Activated T-cell treated with anti-CD3 and anti-CD28 coated beads for 1 hour (primary cell): ENCODE measurements at places on chromosomes 1 and 21.

DNA sequence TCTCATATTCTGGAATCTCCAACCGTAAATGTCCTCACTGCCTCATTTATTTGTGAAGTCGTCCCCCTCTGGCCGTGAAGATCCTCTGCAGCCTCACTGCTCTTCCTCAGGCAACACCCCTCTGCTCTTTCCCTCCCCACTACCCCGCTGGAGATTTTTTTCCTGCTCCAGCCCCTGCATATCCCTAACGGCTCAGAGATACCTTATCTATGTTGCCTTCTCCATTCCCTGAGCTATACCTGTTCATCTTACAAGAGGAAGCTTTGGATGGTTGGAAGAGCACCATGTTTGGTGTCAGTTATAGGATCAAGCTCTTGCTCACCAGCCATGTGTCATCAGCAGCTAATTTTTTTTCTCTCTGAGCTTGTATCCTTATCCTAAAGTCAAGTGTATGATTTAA is 26.4 kb downstream of the LRRC8B start:
- DNase-seq: no peak

GRCh38 chr1:228364068-228364705 is 42.4 kb downstream of the TRIM11 start:
- DNase-seq: no peak

- DNase-seq: no peak
These were observed 1.5 kb downstream of the XPR1 start for GRCh38 chr1:180633057-180634056.

- DNase-seq: no peak
These were observed 133.5 kb upstream of the SOD1 start for GRCh38 chr21:31526040-31526439.

DNA sequence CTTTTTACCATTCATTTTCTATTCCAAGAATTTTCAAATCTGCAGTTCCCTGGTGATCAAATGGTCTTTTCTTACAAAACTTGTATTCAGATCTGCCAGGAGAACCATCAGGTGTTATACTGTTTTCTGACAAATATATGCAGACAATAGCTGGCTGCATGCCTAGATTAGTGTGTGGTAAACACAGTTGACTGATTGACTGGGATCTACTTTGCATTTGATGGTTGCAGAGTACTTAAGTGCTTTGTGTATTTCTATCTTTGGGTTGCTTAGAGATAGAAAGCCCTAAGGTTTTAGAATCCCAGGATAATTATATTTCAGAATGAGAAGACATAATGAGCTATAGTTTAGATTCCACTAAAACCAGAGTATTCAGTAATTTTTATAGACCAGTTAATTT is 102.0 kb upstream of the CHODL start:
- DNase-seq: no peak

- no peak for DNase-seq
These were observed 1.1 kb downstream of the LGALS8 start for GRCh38 chr1:236524895-236525184.

DNA sequence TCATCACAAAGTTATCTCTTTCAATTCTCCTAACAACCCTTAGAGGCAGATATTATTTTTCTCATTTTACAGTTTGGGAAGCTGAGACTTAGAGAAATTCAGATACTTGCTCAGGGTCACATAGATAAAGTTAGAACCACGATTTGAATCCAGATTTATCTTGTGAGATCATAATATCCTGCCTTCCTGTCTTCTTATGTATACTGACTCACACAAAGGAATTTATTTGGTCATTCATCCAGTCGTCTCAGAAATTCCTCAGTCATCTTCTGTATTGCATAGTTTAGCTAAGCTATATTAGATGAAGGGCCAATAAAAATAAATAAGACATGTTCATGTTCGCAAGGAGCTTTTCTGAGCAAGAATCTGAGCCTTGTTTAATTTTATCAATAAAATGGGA is 35.8 kb upstream of the RUNX1 start:
- DNase-seq: no peak

- DNase-seq: no peak
These were observed 584.1 kb downstream of the AJAP1 start for GRCh38 chr1:5238351-5239130.

GRCh38 chr1:156195853-156196252 is 1.9 kb downstream of the SLC25A44 start:
- no peak for DNase-seq

- no peak for DNase-seq
These were observed 52.1 kb downstream of the COL6A1 start for GRCh38 chr21:46033410-46034400.

DNA sequence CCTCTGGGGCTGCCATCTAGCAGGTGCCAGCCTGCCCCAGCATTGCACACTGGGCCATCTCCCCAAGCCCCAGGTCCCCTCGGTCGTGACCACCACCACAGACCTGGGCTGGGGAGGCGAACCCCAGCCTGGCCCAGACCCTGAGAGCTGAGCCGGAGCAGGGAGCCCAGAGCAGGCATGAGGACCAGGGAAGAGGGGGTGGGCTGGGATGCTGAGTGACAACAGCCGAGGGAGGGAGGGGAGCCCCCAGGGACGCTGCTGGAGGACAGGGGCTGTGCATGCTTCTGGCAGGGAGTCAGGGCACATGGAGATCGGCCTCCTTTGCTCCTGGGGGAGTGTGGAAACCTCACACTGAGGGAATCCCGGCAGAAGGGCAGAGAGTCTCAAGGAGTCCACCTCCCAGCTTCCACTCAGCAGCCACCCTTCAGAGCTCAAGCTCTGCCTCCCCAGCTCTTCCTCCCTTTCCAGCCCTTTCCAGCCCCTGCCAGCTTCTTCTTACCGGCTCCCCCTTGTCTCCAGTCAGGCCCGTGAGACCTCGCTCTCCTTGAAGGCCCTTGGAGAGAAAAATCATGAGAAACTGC is 23.7 kb upstream of the PEF1 start:
- no peak for DNase-seq

GRCh38 chr21:35873441-35873840 is 186.9 kb downstream of the SETD4 start:
- DNase-seq: no peak

GRCh38 chr1:43058545-43059360 is 100.1 kb upstream of the SLC2A1 start:
- DNase-seq: no peak

GRCh38 chr1:18233176-18233864 is 125.7 kb downstream of the IGSF21 start:
- DNase-seq: no peak

- DNase-seq: no peak
These were observed 5.8 kb upstream of the ALDH4A1 start for GRCh38 chr1:18907917-18908845.

- no peak for DNase-seq
These were observed 15.8 kb upstream of the MAGOH start for GRCh38 chr1:53254011-53254640.

DNA sequence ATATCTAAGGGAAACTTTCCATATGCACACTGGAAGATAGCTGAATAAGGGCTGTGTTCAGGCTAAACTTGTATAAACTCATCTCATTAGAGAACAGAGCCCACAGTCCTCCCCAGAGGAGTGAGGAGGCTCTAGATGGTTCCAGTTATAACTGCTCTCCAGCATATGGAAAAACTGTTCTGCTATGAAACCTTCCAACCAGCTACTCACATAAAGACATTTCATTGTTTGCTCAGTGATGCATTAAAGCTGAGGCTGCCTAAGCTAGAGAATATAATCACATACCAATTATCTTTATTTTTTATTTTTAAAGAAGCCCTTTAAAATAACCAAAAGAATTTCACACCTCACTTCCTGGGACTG is 13.3 kb downstream of the AHCYL1 start:
- no peak for DNase-seq

GRCh38 chr1:216929870-216930582 is 206.8 kb upstream of the ESRRG start:
- DNase-seq: no peak

DNA sequence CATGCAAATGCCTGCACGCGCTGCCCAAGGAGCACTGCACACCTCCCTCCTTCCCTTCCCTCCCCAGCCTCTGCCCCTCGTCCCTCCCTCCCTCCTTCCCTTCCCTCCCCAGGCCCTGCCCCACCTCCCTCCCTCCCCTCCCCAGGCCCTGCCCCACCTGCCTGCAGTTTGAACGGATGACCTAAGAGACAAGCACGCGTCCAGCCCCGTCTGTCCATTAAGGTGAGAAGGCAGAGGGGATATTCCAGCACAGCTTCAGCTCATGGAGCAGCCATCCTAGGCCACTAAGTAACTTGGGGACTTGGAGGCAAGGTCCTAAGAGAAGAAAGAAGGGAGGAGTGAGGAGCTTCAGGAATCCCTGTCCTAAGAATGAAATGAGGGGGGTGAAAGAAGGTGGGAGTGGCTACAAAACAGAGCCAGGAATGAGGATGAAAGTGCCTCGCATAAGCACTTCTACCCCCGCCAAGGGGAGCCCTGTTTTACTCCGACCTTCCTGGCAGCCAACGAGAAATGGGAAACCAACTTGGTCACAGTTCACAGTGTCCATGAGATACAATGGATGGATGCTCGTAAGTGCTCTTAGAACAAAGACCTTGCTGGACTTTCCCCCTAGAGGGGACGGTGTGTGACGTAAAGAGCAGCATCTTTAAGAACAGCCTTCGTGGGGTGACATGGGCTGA is 21.3 kb upstream of the EFHD2 start:
- DNase-seq: no peak

DNA sequence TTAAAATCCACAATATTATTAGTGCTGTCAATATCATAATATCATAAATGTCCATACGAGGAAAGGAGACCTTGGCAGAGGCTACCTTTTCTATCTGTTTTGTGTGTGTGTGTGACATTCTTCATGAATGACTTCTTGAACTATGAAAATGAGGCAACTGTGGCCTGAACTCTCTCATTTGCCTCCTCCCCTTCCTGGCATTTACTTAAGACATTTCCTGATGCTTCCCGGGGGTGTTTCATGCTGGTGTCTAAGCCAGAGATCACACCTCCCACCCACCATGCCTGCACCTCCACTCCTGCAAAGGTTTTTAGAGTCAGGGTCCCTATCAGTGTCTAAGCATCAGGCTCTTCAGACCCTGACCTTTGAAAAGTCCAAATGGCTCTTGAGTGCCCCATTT is 420.9 kb downstream of the KIF26B start:
- DNase-seq: no peak

- no peak for DNase-seq
These were observed 7.9 kb upstream of the ZRANB2 start for GRCh38 chr1:71088645-71089287.

- no peak for DNase-seq
These were observed 13.3 kb upstream of the EIF4G3 start for GRCh38 chr1:21189906-21190500.

DNA sequence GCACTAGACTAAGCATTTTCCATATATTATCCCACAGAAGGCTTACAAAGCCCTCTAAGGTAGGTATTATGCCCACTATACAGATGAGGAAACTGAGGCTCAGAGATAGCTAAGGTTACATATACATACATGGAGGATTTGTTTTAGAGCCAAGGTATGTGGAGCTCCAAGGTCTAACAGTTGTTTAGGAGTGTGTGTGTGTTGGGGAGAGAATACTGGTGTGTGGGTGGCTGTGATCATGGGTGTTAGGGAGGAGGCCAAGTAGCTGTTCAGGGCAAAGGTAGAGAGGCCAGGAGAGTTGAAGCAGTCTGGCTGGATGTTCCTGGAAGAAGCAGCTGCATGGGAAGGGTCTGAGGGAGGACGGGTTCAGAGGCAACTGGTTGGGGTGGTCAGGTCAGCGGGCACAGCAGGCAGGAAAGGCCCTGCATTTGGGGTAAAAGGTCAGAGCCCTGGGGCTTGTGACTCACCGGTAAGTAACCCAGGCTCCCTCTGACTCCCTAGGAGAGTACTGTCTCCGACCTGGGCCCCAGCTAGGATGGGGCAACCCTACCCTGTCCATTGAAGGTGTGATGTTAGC is 5.1 kb upstream of the LDLRAP1 start:
- DNase-seq: no peak

GRCh38 chr1:116920211-116920610 is 10.5 kb downstream of the PTGFRN start:
- DNase-seq: no peak

DNA sequence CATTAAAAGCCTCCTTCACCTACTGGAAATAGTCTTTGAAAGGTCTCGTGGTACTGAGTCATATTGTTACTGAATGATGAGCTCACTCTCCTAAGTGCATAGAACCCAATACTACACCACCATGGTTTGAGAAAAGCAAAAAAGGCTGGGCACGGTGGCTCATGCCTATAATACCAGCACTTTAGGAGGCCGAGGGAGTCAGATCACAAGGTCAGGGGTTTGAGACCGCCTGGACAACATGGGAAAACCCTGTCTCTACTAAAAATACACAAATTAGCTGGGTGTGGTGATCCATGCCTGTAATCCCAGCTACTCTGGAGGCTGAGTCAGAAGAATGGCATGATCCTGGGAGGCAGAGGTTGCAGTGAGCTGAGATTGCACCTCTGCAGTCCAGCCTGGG is 3.3 kb upstream of the HNRNPCL1 start:
- no peak for DNase-seq

- DNase-seq: no peak
These were observed 300.3 kb upstream of the B3GALT2 start for GRCh38 chr1:193486671-193487229.

DNA sequence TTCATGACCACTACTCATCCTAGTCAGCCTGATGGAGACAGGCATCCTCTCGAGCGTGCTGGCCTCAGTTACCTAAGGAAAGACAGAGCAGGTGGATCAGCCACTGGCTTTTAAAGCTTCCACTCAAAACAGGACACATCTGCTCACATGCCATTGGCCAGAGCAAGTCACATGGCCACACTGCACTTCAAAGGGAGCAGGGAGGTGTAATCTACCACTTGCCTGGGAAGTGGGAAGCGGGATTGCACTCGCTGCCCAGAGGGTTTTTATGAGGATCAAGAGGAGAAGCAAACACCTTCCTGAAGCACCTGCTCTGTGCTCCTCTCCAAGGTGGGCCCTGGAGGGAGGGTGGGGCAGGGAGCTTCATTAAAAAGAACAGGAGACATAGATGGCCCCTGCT is 108.0 kb downstream of the TAS1R2 start:
- DNase-seq: no peak

GRCh38 chr1:212242288-212242984 is 42.8 kb upstream of the PPP2R5A start:
- no peak for DNase-seq

DNA sequence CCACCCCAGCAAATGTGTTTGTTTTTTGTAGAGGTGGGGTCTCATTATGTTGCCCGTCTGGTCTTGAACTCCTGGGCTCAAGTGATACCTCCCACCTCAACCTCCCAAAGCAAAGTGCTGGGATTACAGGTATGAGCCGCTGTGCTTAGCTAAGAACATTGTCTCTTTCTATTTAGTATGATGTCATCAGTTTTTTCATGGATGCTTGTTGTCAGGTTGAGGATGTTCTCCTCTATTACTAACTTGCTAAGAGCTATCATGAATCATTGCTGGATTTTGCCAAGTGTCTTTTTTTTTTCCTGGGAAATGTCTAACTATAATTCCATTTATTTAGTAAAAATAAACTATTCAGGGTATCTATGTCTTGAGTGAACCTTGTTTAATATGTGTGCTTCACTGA is 19.0 kb upstream of the MPC2 start:
- no peak for DNase-seq

DNA sequence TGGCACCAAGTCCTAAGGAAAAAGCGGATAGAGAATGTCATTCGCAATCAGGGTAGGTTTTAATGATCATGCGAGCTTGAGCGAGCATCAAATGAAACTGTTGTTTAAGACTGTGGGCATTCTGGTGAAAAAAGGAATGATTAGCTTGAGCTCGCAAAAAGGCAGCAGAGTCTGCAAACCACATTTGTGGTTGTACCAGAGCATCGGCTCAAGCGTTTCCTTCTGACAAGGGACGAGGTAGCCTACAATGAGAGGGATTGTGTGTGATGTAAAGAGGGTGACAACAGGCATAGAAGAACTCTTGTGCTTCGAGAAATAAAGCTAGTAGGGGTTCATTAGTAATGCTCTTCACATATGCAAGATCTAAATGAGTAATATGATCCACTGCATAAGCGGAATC is 11.1 kb upstream of the CD48 start:
- DNase-seq: no peak
